Hypothalamus (tissue), 51 donors: ENCODE measurements at places on chromosomes 5 and 9.
A peak's percentile ranks its signal among the peaks of the same experiment; 100 is the strongest.

DNA sequence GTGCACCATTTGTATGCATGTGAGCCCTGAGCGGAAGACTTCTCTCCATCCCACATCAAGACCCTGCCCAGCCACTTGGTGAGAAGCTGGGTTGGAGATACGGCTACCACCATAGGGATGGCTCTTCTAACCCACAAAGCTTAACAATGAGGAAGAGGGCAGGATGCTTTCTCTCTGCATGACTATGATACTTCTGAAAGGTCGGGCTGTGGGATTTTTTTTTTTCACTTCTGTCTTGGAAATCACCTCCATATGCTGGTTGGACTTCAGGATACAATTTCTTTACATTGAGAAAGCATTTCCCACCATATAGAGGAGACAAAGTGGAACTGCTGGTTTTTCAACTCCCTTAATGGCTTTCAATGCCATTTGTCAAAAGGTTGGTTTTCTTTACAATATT lies 30.5 kb downstream of the ZNF366 start:
- DNase-seq: no peak

DNA sequence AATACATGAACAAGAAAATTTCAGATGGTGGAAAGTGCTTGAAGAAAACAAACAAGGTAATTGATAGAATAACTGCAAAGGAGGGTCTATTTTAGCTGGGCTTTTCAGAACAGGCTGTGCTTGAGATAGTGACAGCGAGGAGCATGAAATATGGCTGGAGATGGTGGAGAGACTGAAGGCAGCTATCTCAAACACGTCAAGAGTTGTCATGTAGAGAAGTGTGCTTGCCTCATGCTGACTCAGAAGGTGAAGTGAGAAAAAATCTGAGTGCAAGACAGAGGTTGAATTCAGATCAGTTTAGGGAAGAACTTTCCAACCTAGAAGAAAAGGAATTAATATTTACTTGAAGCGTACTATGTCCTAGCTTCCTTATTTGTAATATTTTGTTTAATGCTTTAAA lies 115.5 kb upstream of the RANBP3L start:
- DNase-seq: no peak

GRCh38 chr9:130348341-130348740 lies 82.8 kb downstream of the HMCN2 start:
- no peak for DNase-seq

GRCh38 chr5:42502613-42503470 lies 79.6 kb downstream of the GHR start:
- DNase-seq: no peak

DNA sequence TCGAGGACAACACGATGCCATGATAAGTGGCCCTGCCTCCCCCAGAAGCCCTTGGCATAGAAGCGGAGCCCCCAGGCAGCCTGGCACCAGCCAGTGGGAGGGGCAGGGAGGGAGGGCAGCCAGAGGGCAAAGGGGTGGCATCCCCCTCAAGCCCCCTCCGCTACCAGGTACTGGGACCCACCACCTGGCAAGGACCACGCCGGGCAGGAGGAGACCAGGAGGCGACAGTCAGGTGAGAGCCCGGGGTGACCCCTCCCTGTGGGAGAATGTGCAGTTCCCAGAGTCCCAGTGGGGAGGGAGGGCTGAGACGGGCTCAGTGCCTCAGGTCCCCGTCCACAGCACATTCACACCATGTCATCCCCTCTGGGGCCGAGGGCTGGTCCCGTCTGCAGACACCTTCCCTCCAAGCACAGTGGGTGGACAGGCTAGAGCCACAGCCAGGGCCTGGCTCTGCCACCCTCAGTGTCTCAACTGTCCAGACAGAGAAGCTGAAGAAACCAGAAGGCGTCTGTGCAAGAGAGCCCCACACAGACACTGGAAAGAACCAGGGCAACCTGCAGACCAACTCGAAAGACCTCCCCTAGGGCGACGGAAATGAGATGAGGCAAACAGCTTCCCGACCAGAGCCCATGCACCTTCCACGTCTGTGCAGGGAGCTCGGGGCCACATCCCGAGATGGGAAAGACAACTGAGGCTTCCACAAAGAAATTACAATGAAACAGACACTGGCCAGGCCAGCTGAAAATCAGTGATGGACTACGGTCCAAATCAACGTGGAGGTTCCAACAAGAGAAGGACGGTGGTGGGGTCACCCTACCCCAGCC lies 11.1 kb downstream of the BRD3 start:
- DNase-seq: no peak

DNA sequence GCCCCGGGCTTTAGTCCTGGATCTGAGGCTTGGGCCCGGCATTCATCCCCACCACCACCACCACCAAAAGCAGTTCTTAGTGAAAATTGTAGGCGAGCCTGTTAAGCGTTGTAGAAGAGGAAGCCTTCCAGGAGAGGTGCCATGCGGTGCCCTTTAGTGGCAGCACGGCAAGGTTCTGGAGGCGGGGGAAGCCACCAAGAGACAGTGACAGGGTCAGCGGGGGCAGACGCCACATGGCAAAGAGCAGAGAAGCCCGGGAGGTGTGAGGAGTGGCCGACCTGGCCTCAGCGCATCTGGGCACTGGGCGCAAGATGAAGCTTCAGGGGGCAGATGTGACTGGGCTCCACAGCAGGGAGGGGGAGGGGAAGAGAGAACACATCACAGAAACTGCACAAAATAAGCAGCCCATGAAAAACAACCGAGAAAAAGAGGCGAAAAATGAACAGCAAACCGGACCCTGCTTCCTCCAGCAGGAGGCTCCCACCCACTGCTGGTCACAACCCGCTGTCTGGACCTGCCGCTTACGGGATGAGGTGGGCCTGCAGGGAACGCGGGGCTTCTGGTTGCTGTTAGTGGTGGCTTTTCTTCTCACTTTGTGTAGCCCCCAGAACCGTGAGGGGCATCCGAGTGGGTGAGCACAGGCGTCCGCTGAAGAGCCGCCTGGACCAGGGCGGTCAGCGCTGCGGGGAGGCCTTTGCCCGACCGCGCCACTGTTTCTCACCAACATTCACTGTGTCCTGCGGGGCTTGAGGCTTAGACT lies 4.3 kb downstream of the LRRC14B start:
- DNase-seq: no peak

DNA sequence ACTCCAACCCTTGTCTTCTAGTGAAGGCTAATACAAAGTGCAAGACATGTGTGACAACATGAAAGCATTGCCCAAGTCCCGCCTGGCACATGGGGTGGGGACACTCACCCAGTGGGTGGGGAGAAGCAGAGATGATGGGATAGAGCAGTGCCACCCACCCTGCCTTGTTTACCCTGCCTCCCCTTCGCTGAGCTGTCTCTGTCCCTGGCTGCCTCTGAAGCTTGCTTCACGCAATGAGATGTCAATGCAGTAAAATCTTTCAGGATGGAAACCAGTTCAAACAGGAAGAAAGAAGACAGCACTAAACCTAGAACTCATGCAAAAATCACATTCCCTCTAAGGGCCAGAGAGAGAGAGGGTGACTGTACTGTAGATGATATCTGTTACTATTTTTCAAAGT lies 148.0 kb downstream of the INSYN2B start:
- no peak for DNase-seq

DNA sequence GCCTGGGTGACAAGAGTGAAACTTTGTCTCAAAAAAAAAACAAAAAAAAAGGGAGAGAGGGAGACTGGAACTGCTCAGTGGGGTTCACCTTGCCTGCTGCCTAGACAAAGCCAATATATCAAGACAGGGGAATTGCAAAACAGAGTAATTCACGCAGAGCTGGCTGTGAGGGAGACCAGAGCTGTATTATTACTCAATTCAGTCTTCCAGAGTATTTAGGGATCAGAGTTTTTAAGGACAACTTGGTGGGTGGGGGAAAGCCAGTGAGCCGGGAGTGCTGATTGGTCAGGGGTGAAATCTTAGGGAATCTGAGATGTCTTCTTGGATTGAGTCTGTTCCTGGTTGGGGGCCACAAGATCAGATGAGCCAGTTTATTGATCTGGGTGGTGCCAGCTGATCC lies 25.6 kb upstream of the SPIN1 start:
- no peak for DNase-seq

DNA sequence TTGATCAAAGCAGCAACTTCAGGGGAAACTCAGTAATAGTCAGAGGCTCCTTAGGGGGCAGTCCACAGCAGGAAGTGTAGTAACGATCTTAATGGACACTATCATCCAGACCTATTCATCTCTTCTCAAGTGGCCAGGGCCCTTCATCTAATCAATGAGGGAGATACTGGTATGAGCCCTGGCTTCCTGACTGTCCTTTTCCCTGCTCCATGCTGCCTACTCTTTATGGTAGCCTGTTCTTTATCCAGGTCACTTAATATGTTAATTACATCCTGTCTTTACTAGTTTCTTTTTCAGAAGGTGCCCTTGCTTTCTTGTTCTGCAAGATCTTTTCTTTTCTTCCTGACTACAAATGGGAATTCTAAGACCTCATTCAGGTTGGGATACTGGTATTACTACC lies 197.1 kb downstream of the CAVIN4 start:
- no peak for DNase-seq

DNA sequence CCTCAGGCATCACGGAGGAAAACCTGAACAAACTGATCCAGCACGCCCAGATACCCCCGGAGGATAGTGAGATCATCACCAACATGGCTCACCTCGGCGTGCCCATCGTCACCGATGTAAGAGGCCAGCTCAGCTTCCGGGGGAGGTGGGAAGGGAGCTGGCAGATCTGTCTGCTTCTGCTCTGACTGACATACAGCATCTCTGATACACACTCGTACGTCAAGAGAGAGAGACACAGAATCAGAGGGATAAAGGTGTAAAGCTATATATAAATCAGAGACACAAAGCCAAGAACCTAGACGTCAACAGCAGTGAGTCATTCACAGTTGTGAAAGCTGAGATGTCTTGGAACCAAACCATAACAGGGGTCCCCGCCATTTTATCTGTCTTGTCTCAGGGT lies 30.1 kb upstream of the CFAP157 start:
- no peak for DNase-seq

DNA sequence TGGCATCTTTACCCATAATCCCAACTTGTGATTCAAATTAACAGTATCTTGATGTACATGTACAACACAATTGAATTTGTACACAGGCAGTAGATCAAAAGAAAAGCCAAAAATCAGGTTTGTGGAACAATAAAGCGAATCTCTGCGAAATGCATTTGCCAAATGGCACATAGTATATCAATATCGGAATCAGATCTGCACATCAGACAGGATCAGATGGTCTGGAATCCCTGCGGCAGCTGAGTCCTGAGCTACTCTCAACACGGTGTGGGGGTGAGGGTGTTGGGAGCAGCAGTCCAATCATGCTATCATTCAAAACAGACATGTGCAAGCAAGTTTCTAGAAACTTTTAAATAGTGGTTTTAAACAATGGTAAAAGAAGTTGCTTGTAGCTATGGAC lies 358.3 kb downstream of the SEMA5A start:
- no peak for DNase-seq

DNA sequence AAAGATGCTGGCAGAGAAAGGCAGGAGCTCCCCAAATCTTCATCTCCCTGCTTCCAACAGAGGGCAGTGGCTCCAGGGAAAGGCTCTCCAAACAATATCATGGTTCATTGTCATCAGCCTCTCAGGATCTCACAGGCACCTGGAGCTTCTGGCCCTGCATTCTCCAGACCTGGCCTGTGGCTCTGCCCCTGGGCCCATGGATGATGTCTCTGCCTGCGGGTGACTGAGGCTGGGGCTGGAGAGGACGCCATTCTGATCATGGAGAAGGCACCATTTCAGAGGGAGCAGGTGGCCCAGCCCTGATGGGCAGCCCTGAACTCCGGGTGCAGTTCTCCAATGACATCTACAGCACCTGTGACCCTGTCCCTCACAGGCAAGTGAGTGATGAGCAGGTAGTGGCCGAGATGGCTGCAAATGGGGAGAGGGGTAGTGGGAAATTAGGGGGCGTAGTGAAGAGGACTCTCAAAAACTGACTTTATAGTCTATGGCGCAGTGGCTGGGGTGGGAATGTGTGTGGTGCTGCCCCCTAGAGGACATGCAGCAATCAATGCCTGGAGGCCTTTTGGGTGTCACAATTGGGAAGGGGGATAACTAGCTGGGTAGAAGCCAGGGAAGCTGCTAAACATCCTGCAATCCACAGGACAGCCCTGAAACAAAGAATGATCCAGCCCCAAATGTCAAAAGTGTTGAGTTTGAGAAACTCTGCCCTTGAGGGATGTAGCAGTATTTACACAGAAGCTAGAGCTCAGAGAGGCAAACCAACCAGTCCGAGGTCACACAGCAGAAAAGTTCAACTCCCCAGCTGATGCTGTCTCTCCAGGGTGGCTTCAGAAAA lies 3.2 kb downstream of the SH3PXD2B start:
- peak; percentile 62 for DNase-seq

DNA sequence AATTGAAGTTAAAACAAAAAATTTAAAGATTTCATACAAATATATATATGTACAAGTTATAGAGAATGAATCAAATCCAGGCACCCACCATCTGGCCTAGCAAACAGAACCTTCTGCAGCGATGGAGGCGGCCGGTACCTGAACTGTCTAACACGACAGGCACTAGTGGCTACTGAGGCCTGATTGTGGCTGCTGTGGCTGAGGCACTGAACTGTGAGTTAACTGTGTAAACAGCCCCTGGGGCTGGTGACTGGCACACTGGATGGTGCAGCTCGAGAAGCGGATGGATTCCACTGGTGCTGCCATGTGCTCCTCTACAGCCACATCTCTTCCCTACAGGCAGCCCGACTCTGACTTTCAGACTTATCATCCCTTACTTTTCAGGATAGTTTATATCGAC lies 82.4 kb downstream of the RAPGEF1 start:
- no peak for DNase-seq

- DNase-seq: no peak
These were observed 12.2 kb downstream of the CSNK1G3 start for GRCh38 chr5:123524146-123524545.

GRCh38 chr9:5549658-5550650 lies 39.6 kb downstream of the PDCD1LG2 start:
- no peak for DNase-seq

DNA sequence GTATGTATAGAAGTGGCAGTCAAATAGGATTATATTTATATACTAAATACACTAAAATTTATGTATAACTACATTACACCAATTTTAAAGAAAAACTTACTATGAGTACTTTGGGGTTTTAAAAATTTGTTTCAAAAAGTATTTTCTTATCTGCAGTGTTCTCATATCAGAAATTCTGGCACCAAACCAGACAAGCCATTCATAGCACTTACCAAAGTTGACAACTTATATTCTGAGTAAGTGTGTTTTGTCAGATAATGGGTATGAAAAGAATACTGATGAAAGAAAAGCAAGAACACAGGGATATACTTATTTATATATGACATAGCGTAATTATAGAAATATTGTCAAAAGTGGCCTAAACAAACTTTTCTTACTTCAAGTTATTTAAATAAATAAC lies 67.5 kb downstream of the SPEF2 start:
- no peak for DNase-seq

GRCh38 chr5:32812399-32812798 lies 101.3 kb downstream of the NPR3 start:
- no peak for DNase-seq

- no peak for DNase-seq
These were observed 16.2 kb downstream of the CAMSAP1 start for GRCh38 chr9:135891027-135891631.

- DNase-seq: no peak
These were observed 370.3 kb upstream of the RGMB start for GRCh38 chr5:98403131-98403530.

GRCh38 chr9:114339130-114339908 lies 9.7 kb downstream of the ORM2 start:
- peak; percentile 14 for DNase-seq

GRCh38 chr9:132672413-132672690 lies 2.1 kb downstream of the GTF3C4 start:
- no peak for DNase-seq
